ENCODE measurements at places on chromosomes 3 and 15. TPM values are rescaled to one million over a fixed set of nuclear protein-coding genes. Genes with fewer than 3 reads are reported as not detected.

The RTP4 gene
- 2.0 TPM for total RNA-seq

The MYO5A gene
- 33.0 TPM for total RNA-seq

The CLPX gene
- total RNA-seq, result 46.5 TPM

The PLS1 gene
- 0.14 TPM for total RNA-seq

The AP3B2 gene
- 0.43 TPM for total RNA-seq

The CCDC14 gene
- total RNA-seq, result 26.5 TPM

The GNAI2 gene
- total RNA-seq, result 209 TPM

The LXN gene
- 263 TPM for total RNA-seq

The DUOXA2 gene
- not detected for total RNA-seq

The CTXN2 gene
- not detected for total RNA-seq

The HIGD2B gene
- not detected for total RNA-seq

All from smooth muscle cell of bladder (primary cell).